Activated B cell treated with CpG ODN at 0.5 μM for 24 hours (primary cell): ENCODE measurements at places on chromosomes 5 and 9. TPM values are rescaled to one million over a fixed set of nuclear protein-coding genes. Genes with fewer than 3 reads are reported as not detected.

DNA sequence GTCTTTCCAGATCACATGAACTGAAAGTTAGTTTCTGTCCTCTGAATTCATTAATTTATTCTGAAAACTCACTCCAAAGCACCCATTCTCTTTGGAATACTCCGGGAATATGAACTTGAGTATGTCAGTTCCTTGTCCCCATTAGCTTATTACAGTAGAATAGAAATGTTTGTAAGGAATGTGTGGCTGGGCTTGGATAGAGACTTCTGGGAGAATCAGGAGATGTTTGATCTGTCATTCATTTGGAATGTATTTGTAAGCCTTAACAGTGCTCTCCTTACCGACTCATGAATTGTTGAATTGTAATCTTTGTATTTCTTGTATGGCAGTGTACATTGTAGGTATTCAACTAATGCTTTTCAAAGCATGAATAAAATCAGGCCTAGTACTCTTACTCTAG lies 548.4 kb downstream of the LRRC70 start:
- DNase-seq, result no peak

GRCh38 chr5:5146530-5147160 lies 6.5 kb downstream of the ADAMTS16 start:
- DNase-seq, result no peak

DNA sequence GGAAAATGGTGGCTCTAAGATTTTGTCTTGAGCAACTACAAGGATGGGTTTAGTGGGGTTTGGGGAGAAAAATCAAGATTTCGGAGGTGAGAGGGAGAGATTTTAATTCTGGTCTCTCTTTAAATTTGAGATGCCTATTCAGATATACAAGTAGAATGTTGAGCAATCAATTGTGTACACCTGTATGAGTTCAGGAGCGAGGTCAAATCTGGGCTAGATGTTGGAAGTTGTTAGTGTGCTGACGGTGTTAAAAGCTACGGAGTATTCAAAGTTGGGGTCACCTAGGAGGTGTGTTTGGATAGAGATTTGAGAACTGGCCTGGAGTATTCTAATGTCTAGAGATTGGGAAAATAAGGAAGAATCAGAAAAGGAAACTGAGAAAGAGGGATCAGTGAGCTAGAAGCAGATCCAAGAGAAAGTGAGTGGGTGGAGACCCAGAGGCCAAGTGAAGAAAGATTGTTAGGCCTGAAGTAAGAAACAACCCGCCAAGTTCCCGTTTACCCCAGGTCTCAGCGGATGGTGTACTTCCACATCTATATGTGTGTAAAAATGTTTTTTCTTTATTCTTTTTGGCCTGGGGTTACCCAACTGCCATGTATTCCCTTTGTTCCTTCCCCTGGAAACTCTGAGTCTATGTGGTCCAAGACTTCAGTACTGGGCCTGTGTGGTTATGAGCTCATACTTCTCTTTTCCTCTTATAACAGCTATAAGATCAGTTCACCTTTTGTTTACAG lies 11.9 kb upstream of the ARHGAP26 start:
- no peak for DNase-seq

The SPATA6L gene
- total RNA-seq, result 0.53 TPM in 1 of 2 replicates, not detected in the other

The PCDHGB3 gene
- 2.0 and 2.6 TPM in 2 replicates for total RNA-seq
